Stimulated activated CD8-positive, alpha-beta memory T cell treated with anti-CD3 and anti-CD28 coated beads, Interleukin-7, amount 100 ng/mL, for 1 hour (primary cell): ENCODE measurements at places on chromosomes 6 and 20.

DNA sequence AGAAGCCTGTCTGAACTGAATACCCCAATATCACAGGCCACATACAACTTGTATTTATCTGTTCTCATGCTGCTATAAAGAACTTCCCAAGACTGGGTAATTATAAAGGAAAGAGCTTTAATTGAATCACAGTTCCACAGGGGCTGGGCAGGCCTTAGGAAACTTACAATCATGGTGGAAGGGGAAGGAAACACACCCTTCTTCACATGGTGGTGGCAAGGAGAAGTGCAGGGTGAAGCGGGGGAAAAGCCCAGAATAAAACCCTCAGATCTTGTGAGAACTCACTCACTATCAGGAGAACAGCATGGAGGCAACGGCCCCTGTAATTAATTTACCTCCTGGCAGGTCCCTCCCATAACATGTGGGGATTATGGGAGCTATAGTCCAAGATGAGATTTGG, 50.3 kb upstream of the FNDC1 start:
- DNase-seq: no peak

DNA sequence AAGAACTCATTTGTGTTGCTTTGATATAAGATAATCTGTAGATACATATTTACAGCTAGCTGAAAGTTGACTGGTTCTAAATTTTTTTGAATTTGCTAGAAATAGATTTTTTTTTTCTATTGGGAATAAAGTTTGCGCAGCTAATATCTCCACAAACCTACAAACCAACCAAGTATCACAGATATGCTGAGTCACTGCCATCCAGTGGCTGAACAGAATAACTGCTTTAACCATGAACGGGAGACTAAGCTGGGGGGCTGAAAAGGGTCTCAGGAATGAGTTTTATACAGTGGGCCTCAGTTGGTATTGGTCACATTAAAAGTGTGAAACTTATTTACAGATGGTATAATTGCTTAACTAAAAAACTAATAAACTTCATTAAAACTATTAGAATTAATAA, 326.7 kb upstream of the CNR1 start:
- no peak for DNase-seq

DNA sequence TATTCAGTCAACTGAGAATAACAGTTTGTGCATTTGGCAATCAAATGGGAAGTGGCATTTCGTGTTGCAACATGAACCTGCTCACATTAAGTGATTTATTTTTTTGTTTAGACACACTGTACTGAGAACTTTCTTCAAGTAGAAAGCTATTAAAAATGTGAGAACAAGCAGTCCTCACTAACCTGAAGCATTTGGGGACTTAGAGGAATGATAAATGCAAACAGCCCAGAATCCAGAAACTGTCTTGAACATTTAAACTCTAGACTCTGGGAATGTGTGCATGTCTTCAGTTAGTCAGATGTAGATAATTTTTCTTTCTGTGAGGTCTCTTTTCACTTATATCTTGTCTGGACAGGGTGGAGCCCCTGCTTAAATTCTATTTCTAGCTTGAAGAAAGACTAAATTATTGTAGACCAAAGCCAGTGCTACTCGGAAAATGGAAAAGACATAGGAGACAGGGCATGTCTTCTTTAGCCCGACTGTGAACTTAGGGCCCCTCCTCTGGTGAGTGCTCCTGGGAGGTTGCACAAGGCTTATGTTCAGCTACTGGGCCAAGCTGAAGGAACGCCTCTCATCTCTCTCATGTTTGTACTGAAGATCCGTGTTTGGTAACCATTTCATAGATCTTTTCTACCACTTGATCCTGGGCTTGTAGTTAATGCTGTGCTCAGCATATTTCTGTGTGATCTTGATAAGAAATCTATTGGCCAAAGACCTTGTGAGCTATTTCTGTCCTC, 70.1 kb downstream of the SLX4IP start:
- DNase-seq: no peak

- no peak for DNase-seq
Measured at GRCh38 chr6:72031471-72031870, 145.1 kb downstream of the RIMS1 start.

GRCh38 chr6:32167761-32168262, 3.4 kb downstream of the EGFL8 start:
- DNase-seq: no peak

- DNase-seq: no peak
Measured at GRCh38 chr20:44627364-44628010, 24.0 kb downstream of the ADA start.

DNA sequence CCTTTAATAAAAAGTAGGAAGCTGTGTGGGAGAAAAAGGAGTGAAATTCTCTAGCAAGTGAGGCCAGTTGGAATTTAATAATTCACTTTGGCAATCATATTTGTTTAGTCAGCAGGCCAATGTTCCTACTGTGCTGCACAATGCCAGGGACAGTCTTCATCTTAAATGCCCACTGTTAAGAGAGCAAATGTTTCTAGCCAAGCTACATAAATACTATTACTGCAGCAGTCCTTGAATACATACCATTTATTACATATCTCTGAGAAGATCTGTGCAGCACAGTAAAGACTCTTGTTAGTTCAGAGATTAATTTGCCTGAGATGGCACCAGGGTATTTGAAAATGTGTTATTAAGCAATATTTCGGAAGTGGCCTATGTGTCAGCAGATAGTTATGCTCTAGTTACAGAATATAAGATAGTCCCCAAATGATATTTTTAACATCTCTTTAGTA, 105.4 kb downstream of the OGFRL1 start:
- no peak for DNase-seq

- no peak for DNase-seq
Measured at GRCh38 chr20:50425076-50425475, 85.1 kb upstream of the PTPN1 start.

DNA sequence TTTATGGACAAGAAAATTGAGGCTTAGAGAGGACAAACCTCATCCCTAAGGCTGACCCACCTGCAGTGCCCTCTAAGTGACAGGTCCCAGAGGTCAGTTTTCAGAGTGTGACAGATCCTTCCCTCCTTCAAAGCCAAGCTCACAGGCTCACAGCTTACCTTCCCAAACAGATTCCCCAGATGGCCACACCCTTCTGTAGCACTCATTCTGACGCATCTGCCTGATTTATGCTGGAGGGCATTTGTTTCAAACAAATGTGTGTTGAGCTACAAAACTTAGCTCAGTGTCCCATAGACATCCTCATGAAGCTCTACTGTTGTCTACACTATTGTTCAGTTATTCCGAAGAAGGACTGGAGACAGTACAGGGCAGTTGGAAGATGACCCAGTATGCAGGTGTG, 60.6 kb upstream of the RIN2 start:
- DNase-seq: no peak

GRCh38 chr6:127539272-127539671, 20.1 kb upstream of the MTCL3 start:
- DNase-seq: no peak

DNA sequence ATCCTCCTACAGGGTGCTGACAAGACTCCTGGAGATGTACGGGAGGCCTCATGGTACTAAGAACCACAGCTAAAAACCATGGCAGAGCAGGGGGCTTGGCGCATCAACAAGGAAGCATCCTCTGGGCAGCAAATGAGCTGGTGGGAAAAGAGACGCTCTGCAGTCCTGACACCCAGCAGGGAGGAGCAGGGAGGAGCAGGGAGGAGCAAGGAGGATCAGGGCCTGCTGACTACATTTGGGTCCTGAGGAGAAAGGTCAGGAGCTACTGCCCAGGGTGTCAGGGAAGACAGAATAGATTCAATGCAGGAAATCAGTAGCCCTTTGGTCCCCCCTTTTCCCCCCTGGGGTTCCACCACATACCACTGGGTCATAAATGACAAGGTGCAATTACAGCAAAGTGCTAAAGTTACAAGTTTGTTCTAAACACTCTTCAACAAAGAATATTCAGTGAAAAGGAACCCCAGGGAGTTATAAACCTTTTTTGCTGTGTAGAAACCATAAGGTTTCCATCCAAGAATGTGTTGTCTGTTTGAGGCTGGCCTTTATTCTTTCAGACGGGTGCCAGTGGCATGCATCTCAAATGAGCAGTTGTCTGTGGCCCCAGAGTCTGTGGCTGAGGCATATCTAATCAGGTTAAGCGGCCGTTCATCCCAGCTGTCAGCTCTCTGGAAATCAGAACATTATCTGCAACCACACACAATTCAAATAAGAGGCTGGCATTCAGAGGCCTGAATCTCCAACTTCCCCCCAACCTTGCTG, 325.0 kb downstream of the CDC5L start:
- DNase-seq: no peak

DNA sequence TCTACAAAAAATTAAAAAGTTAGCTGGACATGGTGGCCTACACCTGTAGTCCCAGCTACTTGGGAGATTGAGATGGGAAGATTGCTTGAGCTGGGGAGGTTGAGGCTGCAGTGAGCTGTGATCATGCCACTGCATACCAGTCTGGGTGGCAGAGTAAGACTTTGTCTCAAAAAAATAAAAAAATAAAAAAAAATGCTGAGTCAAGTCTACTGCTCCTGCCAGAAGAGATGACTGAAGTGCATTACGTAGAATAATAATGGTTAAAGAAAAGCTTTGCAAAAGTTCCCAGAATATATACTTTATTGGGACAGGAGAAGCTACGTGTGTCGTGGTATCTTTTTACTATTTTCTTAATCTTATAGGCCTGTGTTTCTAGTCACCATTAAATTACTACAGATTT, 125.3 kb downstream of the SLC16A10 start:
- DNase-seq: no peak

DNA sequence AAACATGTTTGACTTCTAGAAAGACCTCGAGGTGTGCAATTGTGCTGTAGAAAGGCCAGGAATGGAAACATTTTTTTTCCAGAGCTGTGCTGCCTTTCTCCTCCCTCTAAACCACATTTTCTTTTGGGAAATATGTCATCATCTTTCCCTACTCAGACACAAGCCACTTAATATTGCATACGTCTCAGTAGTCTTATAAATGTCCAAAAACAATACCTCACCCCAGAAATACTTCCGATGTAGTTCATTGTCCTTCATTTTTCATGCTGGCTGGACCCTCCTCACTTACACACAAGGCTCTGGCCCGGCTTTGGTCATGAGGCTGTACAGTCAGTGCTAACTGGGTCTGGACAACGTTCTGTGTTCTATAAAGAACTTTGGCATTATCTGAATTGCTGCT, 126.4 kb downstream of the SCML4 start:
- no peak for DNase-seq

DNA sequence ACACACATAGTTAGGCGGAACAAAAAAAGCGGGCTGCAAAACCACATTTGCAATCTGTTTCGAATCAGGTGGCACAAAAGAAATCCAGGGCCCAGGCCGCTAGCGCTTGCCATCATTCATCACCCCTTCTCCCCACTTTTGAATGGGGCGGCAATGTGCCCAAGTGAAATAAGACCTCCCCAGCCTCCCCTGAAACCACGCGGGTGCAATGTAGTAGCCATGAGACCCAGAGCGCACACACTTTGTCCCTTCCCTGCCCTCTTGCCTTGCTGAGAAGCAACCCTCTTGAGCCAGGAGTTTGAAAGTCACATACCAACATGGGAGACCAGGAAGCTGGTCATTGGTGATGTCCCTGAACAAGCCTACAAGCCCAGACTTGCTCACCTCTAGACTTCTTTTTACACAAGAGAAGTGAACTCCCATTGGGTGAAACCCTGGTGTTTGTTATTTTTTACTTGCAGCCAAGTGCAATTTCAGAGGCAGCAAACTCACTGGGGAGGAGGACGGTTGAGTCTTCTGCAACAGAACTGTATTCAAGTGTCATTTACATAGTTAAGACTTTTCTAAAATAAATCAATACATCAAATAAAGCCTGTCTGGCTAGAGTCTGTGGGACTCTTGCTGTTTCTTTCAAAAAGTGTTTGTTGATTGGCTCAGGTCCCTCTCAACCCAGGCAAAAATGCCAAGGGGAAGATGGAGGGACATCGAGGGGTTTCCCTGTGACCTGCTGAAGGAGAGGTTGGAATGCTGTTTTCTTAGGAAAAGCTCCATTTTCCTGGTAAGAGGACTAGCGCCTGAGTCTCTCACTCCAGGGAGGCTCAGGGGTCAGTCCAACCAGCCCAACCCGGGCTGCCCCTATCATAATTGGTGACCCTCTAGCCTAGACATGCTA, 138.1 kb upstream of the PTPN1 start:
- DNase-seq: no peak

- no peak for DNase-seq
Measured at GRCh38 chr6:118668761-118669385, 17.5 kb upstream of the CEP85L start.
